ENCODE measurements at places on chromosomes 6 and 20. TPM values are rescaled to one million over a fixed set of nuclear protein-coding genes. Genes with fewer than 3 reads are reported as not detected.

Gene BPIFA1
- not detected for total RNA-seq

Gene SLPI
- total RNA-seq: not detected

Gene MATN4
- 0.20 TPM for total RNA-seq

Gene HUS1B
- 0.70 TPM for total RNA-seq

Gene FOXQ1
- 41.3 TPM for total RNA-seq

- DNase-seq: no peak
Measured at GRCh38 chr6:21999012-21999528, 297.8 kb downstream of the PRL start.

DNA sequence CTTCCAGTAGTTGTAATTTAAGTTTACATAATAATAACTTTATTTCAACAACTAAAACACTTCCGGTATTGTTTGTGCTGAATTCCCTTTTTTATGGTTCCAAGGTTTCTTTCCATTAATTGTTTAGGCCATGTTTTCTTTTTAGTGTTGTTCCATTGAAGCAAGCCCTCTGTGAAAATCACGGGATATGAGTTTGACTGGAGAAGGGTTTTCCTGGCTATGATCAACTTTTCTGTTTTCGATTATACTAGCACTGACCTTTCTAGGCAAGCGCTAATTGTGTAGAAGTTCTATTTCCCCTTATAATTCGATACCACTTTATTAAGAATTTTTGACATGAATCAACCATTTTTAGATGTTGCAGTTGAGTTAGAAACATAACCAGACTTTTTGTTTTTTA is 2.4 kb downstream of the LAMA2 start:
- no peak for DNase-seq

DNA sequence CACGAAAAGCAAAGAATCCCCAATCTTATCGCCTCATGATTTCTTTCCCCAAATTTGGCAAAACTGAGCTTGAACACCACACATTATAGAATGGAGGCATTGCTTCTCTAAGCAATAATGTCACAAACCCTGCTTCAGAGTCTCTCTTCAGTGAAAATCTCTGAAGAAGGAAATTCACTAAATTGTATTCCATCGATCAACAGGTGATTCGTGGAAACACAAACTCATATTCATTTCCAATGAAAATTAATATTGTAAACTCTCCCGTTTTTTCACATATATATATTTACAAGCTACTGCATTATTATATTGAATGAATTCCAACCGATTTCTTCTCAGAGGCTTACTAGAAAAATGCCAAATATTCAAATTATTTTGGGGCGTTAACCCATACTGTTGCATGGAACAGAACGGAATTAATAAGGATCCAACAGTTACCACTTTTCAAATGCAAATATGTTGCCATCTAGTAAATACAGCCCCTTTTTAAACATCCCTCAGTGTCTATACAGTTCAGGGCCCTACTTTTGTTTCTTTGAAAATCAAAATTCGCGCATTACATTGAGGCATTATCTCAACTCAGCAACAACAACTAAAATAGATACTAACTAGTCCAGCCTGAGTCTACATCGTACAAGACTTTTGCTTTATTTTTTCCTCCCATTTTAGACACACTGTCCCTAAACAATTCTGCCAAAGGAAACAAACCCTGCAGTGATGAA is 1.3 kb downstream of the KIF13A start:
- DNase-seq: no peak

DNA sequence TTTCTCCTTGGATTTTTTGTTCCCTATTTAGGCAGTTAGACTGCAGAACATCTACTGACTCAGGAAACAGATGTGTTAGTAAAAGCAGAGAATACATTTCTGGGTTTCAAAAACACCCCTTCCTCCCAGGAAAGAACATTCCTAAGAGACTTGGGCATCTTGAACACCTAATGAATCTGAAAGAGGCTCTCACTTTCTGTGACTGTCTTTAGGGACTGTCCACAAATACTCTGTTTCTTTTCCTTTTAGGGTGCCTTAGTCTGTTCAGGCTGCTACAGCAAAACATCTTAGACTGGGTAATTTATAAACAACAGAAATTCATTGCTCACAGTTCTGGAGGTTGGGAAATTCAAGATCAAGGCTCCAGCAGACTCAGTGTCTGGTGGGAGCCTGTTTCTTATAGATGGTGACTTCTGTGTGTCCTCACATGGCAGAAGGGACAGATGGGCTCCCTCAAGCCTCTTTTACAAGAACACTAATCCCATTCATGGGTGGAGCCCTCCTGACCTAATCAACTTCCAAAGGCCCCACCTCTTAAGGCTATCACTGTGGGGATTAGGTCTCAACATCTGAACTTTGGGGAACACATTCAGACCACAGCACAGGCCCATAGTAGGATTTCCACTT is 19.4 kb upstream of the CCN5 start:
- peak; percentile 38 for DNase-seq

DNA sequence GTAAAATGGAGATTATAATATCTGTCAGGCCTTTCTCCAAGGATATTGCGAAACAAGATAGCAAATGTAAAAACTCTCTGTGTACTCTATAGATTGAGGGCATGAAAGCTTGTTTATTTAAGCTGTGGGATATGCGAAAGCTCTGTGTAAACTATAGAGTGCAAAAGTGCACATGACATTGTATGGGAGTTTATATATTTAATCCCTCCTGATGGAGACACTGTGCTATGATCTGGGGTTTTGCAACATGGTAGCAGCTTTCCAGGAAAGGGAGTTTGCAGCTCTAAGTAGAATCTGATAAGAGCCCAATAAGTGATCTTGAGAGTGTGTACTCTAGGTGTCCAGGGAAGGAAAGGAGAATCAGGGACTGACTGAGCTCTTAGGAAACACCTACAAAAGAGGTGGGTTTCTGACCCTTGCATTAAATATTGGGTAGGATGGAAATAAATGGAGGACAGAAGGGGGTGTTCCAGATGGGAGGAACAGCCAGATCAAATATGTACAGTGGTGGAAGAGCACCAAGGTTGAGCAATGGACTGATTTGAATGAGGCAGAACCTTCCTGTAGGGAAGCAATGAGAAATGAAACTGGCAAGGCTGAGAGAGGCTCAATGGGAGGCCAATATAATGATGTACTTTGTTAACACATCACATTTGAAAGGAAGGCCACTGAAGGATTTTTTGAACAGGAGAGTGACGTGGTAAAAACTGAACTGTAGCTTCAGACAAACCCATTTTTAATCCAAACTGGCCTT is 450.1 kb downstream of the GJA1 start:
- DNase-seq: no peak

DNA sequence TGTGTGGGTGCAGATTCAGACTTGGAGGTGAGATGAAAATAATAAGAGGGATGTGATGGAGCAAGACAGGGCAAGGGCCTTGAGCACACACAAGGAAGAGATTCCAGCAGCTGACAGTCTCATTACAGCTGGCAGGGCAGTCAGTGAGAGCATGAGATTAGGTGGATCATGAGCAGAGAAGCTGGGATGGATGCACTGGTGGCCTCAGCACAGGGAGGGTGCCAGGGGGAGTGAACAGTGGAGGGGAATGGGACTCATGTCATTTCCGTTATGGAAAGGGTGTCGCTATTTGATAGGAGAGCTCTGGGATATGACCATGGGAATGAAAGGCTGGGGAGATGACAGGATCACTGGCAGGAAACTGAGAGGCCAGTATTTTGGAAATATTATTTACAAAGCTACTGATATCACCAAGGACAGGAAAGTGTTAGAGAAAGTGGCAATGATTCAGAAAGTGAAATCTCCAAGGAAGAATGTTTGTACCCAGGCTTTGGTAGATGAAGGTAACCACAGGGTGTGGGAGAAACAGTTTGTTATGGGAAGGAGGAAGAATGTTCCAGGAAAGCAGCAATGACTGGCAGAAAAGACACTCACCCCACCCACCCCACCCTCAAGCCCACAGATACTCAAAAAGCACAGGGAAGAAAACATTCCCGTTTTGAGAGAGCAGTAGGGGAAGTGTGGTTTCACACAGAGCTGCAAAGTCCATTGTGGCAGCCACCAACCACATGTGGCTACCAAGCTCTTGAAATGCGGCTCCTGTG is 214.7 kb upstream of the PROKR2 start:
- DNase-seq: no peak

- DNase-seq: no peak
Measured at GRCh38 chr6:62775427-62776022, 435.7 kb upstream of the FKBP1C start.

DNA sequence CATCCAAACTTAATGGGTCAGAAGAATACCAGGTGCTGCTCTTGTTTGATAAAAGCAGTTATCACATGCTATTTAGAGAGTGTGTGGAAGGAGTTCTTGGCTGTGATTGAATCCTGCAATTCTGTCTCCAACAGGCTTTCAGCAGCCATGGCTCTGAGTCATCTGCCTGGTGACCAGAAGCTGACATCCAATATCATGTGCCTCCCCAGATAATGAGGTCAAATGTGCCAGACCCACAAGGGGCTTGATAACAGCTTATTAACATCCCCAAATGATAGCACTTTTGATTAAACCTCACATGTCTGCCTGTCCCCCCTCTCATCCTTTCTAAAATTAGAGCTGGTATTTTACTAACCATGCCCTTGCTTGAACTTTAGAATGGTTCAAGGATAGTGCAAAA is 175.7 kb upstream of the PLN start:
- no peak for DNase-seq

DNA sequence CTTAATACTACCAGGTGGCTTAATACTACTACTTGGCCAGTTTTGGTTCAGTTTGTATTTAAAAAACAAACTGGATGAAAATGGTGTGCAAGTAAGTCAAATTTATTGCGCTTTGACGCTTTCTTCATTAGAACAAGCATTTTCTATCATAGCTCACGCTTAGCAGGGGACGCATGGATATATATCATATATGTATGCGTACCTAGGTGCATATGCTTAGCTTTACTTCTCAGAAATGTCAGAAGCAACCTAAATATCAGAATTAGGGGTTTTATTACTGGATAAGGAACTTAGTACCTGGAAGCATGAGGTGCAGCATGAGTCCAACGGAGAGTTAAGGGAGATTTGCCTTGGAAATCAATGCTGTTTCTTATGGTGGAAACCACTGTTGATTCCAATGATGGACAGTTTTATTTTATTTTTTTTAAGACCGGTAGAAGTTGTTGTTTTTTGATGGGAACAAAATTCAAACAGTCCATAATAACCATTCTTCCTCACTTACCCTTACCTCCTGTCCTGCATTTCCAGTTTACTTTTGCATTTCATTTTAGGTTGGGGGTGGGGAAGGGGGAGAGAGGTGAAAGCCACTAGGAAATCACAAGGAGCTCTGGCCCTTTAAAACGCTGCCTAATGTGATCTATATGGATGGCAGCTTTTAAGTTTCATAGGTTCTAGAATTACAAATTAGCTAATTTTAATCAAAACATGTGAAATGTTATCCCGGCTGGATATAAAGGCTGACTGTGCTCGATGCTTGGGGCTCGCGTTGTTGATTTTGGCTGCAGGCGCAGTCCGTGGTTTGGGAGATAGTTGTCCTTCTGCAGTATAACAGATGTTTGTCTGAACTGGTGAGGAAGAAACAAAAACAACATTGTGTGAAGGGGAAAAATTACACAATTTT is 2.1 kb downstream of the SOBP start:
- no peak for DNase-seq

Measured in endodermal cell (in vitro differentiated cells).